Ovary (tissue), 10 donors: ENCODE measurements at places on chromosomes 1 and 21. TPM values are rescaled to one million over a fixed set of nuclear protein-coding genes. Genes with fewer than 3 reads are reported as not detected.

PADI1 gene
- total RNA-seq: not detected

AGMAT gene
- total RNA-seq: 0.30 TPM

BCL2L15 gene
- 1.9 TPM for total RNA-seq

CLSTN1 gene
- total RNA-seq: 79.8 TPM

PRAMEF15 gene
- not detected for total RNA-seq

CNKSR1 gene
- 5.8 TPM for total RNA-seq

DSTYK gene
- 18.1 TPM for total RNA-seq

NEXN gene
- total RNA-seq: 21.5 TPM

CLIC6 gene
- total RNA-seq: 10.2 TPM

CADM3 gene
- total RNA-seq: 1.5 TPM

VCAM1 gene
- total RNA-seq: 30.0 TPM

UBASH3A gene
- total RNA-seq: 0.20 TPM

OR6K3 gene
- total RNA-seq: not detected
